Cardiac septum (tissue), 1 donor: ENCODE measurements at places on chromosomes 2 and 18. TPM values are rescaled to one million over a fixed set of nuclear protein-coding genes. Genes with fewer than 3 reads are reported as not detected.

GRCh38 chr2:120331903-120332302 lies 14.0 kb upstream of the INHBB start:
- no peak for DNase-seq

The HAAO gene
- total RNA-seq, result 2.5 TPM

GRCh38 chr2:96951125-96951654 lies 35.2 kb downstream of the FAM178B start:
- peak; percentile 88 for DNase-seq

The LDLRAD4 gene
- 23.3 TPM for total RNA-seq

The UGT1A4 gene
- total RNA-seq, result not detected

DNA sequence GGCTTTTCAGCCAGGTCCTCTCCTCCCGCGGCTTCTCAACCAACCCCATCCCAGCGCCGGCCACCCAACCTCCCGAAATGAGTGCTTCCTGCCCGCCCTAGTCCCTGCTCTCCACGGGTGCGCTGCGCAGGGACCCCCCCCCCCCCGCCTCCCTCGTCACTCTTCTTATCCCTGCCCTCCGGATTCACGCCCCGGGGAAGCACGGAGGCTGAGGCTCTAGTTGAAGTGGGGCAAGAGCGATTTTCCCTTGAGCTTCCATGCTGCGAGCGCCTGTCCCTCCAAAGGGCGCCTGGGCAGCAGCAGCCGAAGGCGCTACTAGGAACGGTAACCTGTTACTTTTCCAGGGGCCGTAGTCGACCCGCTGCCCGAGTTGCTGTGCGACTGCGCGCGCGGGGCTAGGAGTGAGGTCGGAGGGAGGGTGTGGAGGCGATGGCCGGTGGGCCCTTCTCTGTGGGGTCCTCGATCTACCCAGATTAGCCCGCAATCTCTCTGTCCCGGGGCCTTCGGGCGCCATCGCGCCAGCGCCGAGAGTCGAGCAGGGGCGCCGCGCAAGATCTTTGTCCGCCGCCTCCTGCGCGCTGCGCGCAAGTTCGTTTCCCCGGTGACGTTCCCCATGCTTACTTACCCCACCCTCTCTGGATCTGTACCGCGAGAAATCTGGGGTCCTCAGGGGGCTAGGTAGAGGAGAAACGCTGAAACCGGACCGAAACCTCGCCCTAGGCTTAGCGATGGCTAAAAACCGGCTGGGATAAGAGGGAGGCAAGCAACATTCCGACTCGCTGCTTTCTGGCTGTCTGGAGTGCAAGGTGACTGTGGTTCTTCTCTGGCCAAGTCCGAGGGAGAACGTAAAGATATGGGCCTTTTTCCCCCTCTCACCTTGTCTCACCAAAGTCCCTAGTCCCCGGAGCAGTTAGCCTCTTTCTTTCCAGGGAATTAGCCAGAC lies 677 bp downstream of the GAD1 start:
- no peak for DNase-seq

GRCh38 chr2:236672606-236673005 lies 103.0 kb downstream of the ACKR3 start:
- DNase-seq, result no peak
